Stimulated activated CD8-positive, alpha-beta memory T cell treated with anti-CD3 and anti-CD28 coated beads, Interleukin-4, amount 100 ng/mL, for 24 hours (primary cell): ENCODE measurements at places on chromosomes 5 and 9.

- DNase-seq: no peak
Measured at GRCh38 chr9:133340256-133340655, 4.3 kb upstream of the SURF6 start.

- no peak for DNase-seq
Measured at GRCh38 chr9:72726947-72727346, 205.5 kb downstream of the TMC1 start.

GRCh38 chr5:36722900-36723299, 116.5 kb downstream of the SLC1A3 start:
- DNase-seq: no peak

DNA sequence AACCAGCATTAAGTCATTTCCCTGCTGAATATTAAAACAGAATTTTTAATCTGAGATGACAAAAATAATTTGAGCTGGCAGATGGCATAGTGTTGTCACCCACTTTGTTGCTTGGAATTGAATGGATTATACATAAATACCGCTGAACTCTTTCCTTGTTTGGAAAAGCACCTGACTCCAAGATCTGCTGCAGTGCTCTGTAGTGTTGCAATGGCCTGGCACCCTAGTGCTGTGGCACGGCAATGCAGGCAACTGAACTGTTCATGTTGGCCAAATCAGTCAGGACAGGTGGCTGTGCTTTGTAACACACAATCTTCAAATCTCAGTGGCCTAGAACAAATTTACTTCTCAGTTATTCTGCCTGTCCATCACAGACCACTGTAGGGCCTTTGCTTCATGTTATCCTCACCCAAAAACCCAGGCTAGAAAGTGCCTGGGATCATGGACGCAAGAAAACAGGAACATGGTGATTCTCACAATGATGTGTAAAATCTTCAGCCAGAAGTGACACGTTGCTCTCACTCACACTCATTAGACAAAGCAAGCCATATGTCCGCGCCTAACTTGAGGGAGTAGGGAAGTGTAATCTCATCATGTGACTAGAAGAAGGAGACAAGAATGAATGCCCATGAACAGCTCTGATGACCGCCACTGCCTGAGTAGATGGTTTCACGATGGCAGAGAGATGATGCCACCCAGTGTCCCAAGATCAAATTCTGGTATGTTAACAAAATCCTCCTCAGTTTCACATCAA, 191.9 kb upstream of the PUM3 start:
- no peak for DNase-seq

DNA sequence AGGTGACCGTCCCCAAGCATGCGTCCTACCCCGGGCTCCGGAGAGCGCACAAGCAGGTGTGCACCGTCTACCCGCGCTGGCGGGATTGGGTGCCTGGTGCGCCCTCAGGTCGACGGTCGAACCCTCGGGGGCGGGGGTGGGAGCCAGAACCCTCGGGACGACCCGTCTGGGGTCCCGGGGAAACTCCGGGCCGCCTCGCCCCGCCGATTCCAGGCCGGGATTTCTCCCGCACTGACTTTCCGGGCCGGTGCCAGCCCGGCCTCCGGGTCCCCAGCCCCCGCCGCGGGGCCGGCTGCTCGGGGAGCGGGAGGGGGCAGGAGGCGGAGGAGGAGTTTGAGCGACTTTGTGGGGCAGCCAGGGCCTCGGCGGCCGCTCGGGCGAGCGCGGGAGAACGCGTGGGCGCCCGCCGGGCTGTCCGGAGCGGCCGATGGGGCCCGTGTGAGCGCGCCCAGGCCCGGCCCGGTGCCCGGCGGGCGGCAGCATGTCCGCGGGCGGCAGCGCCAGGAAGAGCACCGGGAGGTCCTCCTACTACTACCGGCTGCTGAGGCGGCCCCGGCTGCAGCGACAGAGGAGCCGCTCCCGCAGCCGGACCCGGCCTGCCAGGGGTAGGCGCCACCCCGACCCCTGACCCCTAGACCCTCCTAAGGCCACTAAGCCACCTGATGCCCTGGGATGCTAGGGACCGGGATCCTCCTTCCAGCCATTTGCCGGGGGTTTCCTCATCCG, at the start of gene DAB2IP:
TSS of gene DAB2IP (plus strand) at position 340 of the 726 bp plus-strand sequence. CDS start at position 482, 142 bp downstream.
- DNase-seq: no peak

GRCh38 chr9:20997503-20998076, 33.9 kb downstream of the HACD4 start:
- no peak for DNase-seq

DNA sequence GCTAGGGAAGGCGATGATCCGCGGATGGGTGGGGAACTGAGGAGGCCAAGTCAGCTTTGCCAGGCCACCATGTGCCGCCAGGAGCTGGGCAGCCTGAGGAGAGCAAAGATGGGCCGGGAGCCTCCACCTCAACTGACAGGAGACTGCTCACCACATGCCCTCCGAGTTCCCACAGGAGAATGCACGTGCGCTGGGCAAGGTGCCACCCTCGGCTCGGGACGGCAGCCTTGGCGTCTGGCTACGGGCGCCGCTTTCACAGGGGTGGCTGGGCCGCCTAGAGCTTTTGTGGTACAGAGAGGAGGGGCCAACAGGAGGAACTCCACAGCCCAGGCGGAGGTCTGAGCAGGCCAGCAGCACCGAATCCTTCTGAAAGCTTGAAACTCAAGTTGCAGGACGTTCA, 5.3 kb upstream of the TBC1D9B start:
- DNase-seq: no peak

DNA sequence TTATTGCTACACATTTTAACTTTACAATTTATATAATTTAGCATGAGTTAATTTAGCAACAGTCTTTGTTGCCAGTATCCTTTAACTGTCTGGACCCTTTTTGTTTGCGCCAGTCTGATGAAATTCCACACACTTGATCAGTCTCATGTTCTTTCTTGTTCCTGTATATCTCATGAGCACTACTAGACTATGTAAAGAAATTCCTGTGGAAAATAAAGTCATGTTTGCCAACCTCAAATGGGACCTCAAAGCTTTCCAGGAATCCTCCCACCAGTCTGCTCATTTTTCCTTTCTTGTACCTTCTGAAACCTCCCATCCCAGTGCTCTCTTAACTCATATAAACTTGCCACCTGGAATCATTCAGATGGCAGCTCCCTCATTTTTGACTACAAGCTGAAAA, 8.0 kb downstream of the DMXL1 start:
- no peak for DNase-seq

DNA sequence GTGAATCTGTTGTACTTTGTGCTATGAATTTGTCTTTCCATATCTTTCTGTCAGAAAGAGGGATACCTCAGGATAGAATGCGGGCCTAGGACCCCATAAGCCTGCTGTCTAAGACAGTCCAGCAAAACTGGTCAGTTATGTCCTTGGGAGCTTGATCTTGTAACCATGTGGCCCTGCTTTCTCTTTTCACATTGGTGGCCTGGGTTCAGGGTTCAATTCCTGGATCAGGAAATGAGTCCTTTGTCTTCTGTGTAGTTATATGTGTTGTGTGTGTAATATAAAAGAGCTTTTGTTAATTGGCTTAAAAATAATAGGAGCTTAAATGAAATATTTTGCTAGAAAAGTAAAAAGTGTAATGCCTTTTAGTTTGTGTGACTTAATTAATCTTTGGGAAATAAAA, 16.9 kb downstream of the FREM1 start:
- DNase-seq: no peak

DNA sequence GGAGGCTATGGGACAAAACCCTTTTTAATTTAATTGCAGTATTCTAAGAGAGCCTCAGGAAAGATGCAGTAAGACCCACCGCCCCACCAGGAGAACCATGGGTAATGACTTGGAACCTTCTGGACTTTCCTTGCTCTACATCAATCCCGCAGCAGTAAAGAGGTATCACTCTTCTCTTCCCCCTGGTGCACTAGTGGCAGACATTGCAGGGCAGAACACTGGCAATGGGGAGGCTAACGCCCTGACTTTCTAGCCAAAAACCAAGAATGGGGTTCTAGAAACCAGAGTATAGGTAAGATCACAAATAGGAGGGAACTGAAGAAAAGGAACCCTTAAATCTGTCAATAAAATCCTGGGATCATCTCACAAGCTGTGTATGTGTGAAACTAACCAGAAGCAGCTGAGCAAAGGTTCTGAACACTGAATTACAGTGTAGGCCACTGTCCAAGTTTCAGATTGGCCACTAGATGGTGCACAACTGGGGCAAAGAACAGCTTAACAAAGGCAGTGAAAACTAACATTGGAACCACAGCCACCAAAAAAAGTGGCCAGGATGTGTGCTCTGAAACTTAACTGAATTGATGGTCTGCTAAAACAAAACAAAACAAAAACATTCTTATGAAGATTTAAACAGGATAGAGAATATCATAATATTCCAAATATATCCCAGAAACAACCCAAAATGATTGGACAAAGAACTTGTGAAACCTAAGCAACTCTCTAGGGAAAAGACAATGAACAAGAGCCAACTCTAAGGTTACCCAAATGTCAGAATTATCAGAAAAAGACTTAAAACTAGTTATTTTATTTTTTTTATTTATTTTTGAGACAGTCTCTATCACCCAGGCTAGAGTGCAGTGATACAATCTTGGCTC, 6.6 kb upstream of the FAM151B start:
- no peak for DNase-seq

DNA sequence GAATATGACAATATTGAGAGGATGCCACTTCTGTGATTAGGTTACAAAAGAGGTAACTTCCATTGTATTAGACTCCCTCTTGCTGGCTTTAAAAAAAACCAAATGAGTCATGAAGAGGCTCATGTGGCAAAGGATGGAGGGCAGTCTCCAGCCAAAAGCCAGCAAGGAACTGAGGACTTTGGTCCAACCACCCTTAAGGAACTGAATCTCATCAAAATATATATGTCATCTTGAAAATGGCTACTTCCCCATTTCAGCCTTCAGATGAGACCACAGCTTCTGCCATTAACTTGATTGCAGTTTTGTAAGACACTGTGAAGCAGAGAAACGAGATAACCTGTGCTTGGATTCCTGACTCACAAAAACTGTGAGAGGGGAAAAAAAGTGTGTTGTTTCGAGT, 15.5 kb upstream of the TRIM32 start:
- no peak for DNase-seq

DNA sequence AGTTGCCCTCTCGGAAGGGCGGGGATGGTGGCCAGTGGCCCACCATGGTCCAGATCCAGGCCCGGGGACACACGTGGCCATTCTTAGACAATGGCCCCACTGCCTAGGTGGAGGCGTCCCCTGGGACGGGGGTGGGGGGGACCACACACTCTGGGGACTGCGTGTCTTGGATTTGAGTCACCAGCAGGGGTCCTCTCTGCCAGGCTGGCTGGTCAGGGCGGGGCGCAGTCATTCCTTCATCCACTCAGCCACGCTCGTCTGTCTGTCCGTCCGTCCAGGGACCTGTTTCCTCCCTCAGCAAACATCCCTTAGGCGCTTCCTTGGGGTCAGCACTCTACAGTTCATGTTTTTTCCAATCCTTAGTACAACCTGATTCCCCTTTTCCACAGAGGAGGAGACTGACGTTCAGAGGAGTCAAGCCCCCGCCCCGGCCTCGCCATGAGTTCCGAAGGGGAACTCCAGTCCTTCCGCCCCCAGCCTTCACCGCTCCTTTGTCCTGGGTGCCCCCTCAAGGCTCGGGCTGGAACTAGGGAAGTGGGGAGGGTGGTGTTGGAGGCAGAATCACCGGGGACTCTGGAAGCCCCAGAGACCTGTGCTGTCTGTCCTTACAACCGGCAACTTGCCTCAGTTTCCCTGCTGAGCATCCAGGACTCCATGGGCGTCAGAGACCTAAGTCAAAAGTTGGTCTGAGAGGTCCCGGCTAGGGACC, 276.6 kb upstream of the MVB12B start:
- no peak for DNase-seq

DNA sequence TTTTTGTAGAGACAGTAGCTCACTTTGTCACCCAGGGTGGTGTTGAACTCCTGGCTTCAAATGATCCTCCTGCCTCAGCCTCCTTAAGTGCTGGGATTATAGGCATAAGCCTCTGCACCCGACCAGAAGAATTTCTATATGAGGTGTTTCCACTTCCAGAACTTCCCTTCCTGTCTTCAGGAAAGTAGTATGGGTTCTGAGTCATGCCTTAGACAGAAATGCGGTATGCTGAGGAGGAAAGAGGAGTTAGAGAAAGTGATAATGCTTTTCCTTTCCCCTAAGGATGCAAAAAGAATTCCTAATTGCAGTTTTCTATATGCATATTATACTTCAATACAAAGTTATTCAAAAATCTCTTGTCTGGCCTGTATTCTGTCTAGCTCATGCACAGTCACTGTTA, 16.4 kb upstream of the ADAMTSL1 start:
- DNase-seq: no peak

DNA sequence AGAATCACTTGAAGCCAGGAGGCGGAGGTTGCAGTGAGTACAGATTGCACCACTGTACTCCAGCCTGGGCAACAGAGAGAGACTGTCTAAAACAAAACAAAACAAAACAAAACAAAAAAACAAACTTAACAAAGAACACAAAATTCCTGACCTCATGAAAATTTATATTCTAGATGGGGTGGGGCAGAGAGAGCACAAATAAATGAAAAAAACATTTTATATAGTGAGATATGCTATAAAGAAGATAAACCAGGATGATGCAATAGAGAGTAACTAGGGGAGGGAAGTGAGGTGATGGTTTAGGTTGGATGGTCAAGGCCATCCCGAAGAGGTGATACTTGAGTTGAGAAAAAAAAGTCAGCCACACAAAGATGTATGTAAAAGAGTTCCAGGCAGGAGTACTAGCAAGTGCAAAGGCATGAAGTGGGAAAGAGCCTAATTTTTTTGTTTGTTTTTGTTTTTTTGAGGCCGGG, 10.2 kb upstream of the LARS1 start:
- no peak for DNase-seq

DNA sequence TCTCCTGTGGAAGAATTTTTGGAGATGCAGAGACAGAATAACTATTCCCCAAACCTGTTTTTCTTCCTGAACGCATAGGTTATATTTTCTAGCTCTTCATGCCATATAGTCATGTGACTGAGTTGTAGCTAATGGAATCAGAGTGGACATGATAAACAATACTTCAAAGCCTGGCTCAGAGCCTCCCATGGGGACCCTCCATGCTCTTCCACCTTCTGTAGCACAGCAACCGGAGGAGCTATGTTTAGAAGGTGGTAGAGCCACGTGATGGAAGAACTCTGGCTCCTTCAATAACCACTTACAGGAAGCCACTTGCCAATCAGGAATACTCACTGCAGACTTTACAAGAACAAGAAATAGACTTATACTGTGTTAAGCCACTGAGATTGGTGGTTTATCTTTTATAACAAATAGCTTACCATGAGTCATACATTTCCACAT, 39.2 kb downstream of the NADK2 start:
- DNase-seq: no peak

- no peak for DNase-seq
Measured at GRCh38 chr9:79040671-79041070, 531.1 kb upstream of the TLE4 start.

GRCh38 chr5:98965226-98965625, 36.4 kb upstream of the CHD1 start:
- no peak for DNase-seq

GRCh38 chr5:150847334-150847695, 994 bp downstream of the IRGM start:
- no peak for DNase-seq

DNA sequence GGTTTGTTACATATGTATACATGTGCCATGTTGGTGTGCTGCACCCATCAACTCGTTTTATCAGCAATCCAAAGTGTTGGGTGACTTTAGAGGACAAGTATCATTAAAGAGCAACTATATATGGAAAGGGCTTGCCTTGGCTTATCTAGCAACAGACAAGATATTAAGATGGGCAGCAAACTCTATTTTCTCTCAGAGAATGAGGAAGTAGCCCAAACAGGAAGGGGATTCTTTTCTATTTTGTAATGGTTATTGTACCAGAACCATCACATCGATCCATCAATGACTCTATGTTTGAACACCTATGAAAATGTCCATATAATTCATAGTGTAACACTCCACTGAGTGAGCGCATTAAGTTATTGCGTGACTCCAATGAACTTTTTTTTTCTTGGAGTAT, 260.1 kb upstream of the SLC24A2 start:
- no peak for DNase-seq
